ENCODE measurements at places on chromosomes 5 and 9. TPM values are rescaled to one million over a fixed set of nuclear protein-coding genes. Genes with fewer than 3 reads are reported as not detected.
A peak's percentile ranks its signal among the peaks of the same experiment; 100 is the strongest.

DNA sequence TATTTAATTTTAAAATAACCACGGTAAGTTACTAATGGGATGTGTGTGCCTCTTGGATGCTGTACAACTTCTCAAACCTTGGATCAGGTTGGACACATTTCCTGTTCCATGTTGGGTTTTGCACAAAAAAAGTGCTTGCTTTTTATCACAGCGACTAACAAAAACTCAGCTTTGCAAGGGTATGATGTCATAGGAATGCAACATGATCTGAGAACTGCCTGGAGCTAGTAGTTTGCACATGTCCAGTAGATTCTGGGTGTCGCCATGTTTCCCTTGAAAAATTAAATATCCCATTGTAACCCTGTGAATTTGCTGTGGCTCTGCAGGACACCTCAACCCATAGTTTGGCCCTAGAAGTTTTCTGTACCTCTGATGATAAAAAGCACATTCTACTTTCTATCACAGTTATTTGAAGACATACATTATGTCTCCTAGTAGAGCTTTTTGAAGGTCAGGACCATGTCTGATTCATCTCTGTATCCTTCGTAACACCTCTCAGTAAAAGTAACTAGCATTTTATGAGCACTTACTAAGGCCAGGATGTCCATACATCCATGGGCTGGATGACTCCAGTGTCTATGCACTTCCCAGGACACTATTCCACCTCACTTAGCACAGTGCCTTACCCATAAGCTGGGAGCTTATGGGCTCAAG lies 11.5 kb upstream of the FRMPD1 start:
- DNase-seq, result no peak
- no peak overlapping the region for H3K27ac ChIP-seq

DNA sequence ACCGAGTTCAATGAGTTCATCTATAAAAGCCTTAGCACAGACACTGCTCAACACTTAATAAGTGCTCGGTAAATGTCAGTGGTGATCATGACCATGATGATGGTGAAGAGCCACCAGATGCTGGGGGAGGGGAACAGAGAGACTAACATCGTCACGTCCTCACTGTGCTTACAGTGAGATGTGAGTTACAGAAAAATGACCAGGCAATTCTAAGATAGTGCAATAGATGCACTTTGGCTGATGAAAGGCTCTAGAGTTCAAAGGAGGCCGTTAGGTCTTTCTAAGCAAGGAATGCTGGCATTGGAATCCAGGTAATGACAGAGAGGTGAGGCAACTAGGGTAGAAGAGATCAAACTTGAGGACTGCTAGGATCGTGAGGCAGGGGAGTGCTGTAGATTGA lies 36.7 kb downstream of the ARL15 start:
- no peak for DNase-seq
- no peaks in the 10 kb centered on the region for H3K36me3 ChIP-seq
- H3K27me3 ChIP-seq, result no peaks in the 10 kb centered on the region
- peaks cover 7% of the 10 kb centered on the region for H3K4me1 ChIP-seq
- H3K4me3 ChIP-seq, result no peak overlapping the region

DNA sequence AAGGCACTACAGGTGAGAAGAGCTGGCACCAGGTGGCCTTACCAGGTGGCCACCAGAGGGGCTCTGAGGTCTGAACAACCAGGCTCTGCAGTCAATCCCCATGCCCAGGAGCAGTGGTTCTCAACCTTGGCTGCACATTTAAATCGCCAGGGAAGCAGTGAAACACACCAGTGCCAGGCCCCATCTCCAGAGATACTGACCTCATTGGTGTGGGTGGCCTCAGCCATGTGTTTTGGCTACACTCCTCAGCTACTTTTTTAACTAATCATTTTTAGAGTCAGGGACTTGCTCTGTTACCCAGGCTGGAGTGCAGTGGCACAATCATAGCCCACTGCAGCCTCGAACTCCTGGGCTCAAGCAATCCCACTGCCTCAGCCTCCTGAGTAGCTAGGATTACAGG lies 56.0 kb downstream of the GABBR2 start:
- no peaks in the 10 kb centered on the region for H3K4me1 ChIP-seq
- no peak overlapping the region for H3K4me3 ChIP-seq
- DNase-seq, result no peak
- H3K36me3 ChIP-seq, result no peaks in the 10 kb centered on the region
- H3K27ac ChIP-seq, result no peak overlapping the region
- H3K27me3 ChIP-seq, result peaks cover 7% of the 10 kb centered on the region

- DNase-seq, result no peak
- peaks cover 21% of the 10 kb centered on the region for H3K27me3 ChIP-seq
- peaks cover 12% of the 10 kb centered on the region for H3K4me1 ChIP-seq
- no peak overlapping the region for H3K4me3 ChIP-seq
Observed at GRCh38 chr9:3177146-3177761, 333.4 kb upstream of the PUM3 start.

- H3K36me3 ChIP-seq, result no peaks in the 10 kb centered on the region
- H3K4me1 ChIP-seq, result no peaks in the 10 kb centered on the region
- H3K27me3 ChIP-seq, result no peaks in the 10 kb centered on the region
- DNase-seq, result no peak
- H3K27ac ChIP-seq, result no peak overlapping the region
Observed at GRCh38 chr5:178384816-178385495, 152.4 kb upstream of the PHYKPL start.

DNA sequence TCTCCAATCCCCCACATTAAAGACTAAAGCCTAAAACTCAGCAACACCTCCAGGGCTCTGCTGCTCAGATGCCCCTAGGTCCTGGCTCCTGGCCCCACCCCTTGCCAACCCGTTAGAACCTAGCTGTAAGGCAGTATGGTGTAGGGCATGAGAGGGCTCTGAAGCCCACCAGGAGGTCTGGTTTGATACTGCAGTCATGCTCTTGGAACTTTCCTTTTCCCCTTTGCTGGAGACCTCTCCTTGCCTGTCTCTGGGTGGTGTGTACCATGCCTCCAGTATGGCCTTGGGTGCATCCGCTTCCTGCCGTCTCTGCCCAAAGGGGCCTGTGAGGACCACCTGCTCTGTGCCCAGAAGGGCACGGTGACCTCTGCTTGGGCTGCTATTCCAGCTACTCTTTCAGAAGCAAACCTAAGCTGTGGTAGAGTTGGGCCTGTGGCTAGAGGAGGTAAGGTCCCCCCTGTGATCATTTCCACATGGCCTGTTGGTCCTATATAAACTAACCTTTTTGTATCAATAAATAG lies 3.5 kb downstream of the TENT4A start:
- H3K36me3 ChIP-seq, result no peaks in the 10 kb centered on the region
- no peak for DNase-seq
- peaks cover 18% of the 10 kb centered on the region for H3K4me1 ChIP-seq
- H3K27me3 ChIP-seq, result no peaks in the 10 kb centered on the region

DNA sequence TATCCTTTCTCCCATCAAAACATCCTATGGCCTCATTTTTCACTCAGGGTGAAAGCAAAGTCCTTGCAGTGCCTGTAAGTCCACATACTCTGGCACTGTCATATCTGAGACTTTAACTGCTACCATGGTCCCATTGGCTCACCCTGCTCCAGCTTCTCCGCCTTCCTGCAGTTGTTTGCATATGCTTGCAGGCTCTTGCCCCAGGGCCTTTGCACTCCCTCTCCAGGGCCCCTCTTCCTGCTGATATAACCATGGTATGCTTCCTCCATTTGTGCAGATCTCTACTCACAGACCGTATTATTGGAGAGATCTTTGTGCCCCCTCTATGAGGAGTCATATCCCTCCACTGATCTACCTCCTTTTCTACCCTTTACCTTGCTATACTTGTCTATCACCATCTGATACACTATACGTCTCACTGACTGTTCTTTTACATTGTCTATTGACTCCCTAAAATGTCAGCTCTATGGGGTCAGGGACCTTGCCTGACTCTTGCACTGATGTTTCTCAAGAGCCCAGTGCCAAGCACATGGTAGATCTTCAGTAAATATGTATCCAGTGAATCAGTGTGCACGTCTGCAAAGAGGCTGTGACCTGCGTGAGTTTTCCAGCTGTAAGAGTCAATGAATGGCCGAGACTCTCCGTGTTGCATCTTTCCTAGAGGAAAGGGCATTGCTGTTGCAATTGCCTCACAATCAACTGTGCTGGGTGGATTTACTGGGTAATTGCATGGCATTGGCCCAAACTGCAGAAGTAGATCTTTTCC lies 81.7 kb upstream of the CPEB4 start:
- H3K4me3 ChIP-seq, result no peak overlapping the region
- DNase-seq, result no peak
- H3K36me3 ChIP-seq, result no peaks in the 10 kb centered on the region
- H3K27me3 ChIP-seq, result peaks cover 6% of the 10 kb centered on the region

DNA sequence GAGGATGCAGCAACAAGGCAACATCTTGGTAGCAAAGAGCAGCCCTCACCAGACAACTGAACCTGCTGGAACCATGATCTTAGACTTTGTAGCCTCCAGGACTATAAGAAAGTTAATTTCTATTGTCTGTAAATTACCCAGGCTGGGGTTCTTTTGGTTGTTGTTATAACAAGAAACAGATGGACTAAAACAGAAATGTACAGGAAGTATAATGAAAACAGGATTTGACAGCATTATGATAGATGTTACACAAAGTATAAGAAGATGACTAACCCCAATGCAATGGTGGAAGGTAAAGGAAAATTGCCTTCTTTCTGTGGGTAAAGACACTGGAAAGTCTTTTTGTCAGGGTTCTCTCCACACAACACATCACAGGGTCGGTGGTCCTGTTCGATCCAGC lies 204.2 kb downstream of the SGCD start:
- no peak overlapping the region for H3K4me3 ChIP-seq
- DNase-seq, result no peak
- no peaks in the 10 kb centered on the region for H3K27me3 ChIP-seq
- H3K4me1 ChIP-seq, result no peaks in the 10 kb centered on the region
- no peaks in the 10 kb centered on the region for H3K36me3 ChIP-seq
- no peak overlapping the region for H3K27ac ChIP-seq

- peak; percentile 67 for DNase-seq
- peaks cover 34% of the 10 kb centered on the region for H3K4me1 ChIP-seq
- H3K36me3 ChIP-seq, result peaks cover 7% of the 10 kb centered on the region
- H3K27me3 ChIP-seq, result no peaks in the 10 kb centered on the region
- H3K27ac ChIP-seq, result peak within 1 kb of the TSS; percentile 48
- peak within 1 kb of the TSS; percentile 22 for H3K4me3 ChIP-seq
Observed at GRCh38 chr5:179793468-179794139, at the start of gene LTC4S. Gene LTC4S, plus strand, starts transcription at chr5:179793986. Its CDS starts 95 bp downstream, at chr5:179794081.

GRCh38 chr5:110512266-110512665 lies 214.2 kb downstream of the TMEM232 start:
- H3K4me3 ChIP-seq, result no peak overlapping the region
- H3K27me3 ChIP-seq, result no peaks in the 10 kb centered on the region
- no peak for DNase-seq
- H3K36me3 ChIP-seq, result no peaks in the 10 kb centered on the region

DNA sequence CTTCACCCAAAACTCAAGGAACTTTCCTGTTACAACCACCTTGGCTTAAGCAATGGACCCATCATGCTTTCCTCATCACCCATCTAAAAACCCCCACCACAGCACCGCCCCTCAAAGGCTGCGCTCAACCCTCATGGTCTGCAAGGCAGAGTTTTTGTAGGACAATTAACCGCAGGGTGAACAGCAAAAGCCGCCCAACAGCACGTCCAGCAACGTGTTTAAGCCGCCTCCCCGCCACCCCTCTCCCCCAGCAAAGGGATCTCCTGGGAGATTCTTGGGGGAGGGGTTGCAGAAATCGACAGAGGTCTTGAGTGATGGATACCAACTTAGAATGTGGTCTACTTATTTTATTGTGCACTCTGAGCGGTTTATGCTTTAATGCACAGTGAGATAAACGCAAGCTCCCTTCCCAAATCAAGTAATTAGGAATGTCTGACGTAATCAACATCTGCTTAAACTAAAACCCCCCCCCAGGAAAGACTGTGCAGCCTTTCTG lies 1.9 kb downstream of the ROR2 start:
- H3K27me3 ChIP-seq, result peaks cover 6% of the 10 kb centered on the region
- H3K36me3 ChIP-seq, result no peaks in the 10 kb centered on the region
- no peak for DNase-seq
- peaks cover 21% of the 10 kb centered on the region for H3K4me1 ChIP-seq
- no peak overlapping the region for H3K4me3 ChIP-seq

- H3K4me1 ChIP-seq, result no peaks in the 10 kb centered on the region
- no peak overlapping the region for H3K4me3 ChIP-seq
- no peaks in the 10 kb centered on the region for H3K27me3 ChIP-seq
Observed at GRCh38 chr5:1029282-1029944, 20.8 kb downstream of the NKD2 start.

GRCh38 chr5:133995883-133996563 lies 8.8 kb downstream of the VDAC1 start:
- H3K4me3 ChIP-seq, result no peak overlapping the region
- DNase-seq, result no peak
- peaks cover 5% of the 10 kb centered on the region for H3K36me3 ChIP-seq
- no peaks in the 10 kb centered on the region for H3K27me3 ChIP-seq
- H3K4me1 ChIP-seq, result no peaks in the 10 kb centered on the region
- no peak overlapping the region for H3K27ac ChIP-seq

- H3K27ac ChIP-seq, result no peak overlapping the region
- no peak overlapping the region for H3K4me3 ChIP-seq
- no peak for DNase-seq
- H3K27me3 ChIP-seq, result no peaks in the 10 kb centered on the region
- H3K4me1 ChIP-seq, result no peaks in the 10 kb centered on the region
Observed at GRCh38 chr5:76497065-76497460, 94.0 kb downstream of the IQGAP2 start.

DNA sequence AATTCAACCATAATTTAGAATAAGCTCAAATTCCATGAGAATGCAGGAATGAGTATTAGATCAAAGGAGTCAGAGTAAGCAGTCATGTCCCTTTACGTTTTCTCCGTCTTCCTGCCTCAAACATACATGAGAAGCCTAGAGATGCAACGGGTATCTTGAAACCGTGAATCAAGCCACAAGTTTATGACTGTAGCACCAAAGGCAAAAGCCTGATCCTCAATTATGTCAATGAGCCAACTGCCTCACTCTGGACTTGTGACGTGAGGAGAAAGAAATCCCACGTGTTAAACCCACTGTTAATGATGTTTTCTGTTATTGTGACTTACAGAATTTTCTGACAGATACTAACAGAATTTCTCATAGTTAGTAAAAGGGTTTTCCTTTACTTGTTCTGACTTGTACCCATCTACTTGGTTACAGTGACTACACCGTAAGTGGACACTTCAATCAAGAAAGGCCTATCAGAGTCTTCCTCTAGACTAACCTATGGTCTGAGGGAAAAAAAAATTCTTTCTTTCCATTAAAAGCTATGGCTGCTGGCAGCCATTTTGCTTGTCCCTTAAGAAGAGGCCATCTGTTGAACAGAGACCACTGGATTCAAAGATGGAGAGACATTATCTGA lies 35.3 kb upstream of the HK3 start:
- no peaks in the 10 kb centered on the region for H3K36me3 ChIP-seq
- DNase-seq, result no peak
- H3K4me3 ChIP-seq, result no peak overlapping the region
- no peaks in the 10 kb centered on the region for H3K4me1 ChIP-seq
- H3K27ac ChIP-seq, result no peak overlapping the region

- no peak overlapping the region for H3K4me3 ChIP-seq
- no peaks in the 10 kb centered on the region for H3K4me1 ChIP-seq
- no peak overlapping the region for H3K27ac ChIP-seq
- H3K36me3 ChIP-seq, result peaks cover 91% of the 10 kb centered on the region
Observed at GRCh38 chr9:132644251-132644650, 25.5 kb downstream of the DDX31 start.

- no peak overlapping the region for H3K4me3 ChIP-seq
- H3K27me3 ChIP-seq, result no peaks in the 10 kb centered on the region
- H3K36me3 ChIP-seq, result peaks cover 7% of the 10 kb centered on the region
- H3K4me1 ChIP-seq, result peaks cover 52% of the 10 kb centered on the region
- no peak for DNase-seq
Observed at GRCh38 chr5:109852371-109853155, 162.8 kb downstream of the MAN2A1 start.

Gene PCDHGA10
- total RNA-seq, result 0.30 TPM

Gene HSD17B3
- total RNA-seq, result 2.5 TPM

Gene BDP1
- 40.4 TPM for total RNA-seq

Gene HOMER1
- 5.5 TPM for total RNA-seq

Gene RALGPS1
- 9.4 TPM for total RNA-seq

Gene RCL1
- total RNA-seq, result 22.0 TPM

Gene CFAP90
- not detected for total RNA-seq

Gene GPR150
- total RNA-seq, result 1.6 TPM

Gene OTULINL
- 32.6 TPM for total RNA-seq

Gene ARHGEF37
- total RNA-seq, result 1.0 TPM
